ENCODE measurements at places on chromosomes 5 and 9.

GRCh38 chr5:32709750-32710549, 1.2 kb upstream of the NPR3 start:
- peak; percentile 71 for DNase-seq

DNA sequence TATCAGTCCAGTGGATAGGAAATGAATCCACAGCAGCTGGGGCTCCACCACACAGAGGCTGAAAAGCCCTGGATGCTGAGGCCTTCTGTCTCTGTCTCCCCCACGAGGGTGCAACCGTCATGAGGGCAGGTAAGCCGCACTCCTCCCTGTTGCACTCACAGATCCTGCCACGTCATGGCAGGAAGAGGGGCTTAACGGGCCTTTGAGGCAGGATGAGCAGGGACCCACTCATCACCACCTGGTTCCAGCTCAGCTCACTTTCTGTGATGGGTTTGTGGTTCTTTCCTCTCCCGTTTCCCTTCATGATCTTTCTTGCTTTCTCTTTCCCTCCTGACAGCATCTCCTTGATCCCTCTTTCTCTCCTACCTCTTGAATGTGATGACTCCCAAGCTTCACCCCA, 575.2 kb downstream of the CCDC171 start:
- no peak for DNase-seq

GRCh38 chr5:148352696-148353095, 17.3 kb downstream of the SPINK9 start:
- no peak for DNase-seq

DNA sequence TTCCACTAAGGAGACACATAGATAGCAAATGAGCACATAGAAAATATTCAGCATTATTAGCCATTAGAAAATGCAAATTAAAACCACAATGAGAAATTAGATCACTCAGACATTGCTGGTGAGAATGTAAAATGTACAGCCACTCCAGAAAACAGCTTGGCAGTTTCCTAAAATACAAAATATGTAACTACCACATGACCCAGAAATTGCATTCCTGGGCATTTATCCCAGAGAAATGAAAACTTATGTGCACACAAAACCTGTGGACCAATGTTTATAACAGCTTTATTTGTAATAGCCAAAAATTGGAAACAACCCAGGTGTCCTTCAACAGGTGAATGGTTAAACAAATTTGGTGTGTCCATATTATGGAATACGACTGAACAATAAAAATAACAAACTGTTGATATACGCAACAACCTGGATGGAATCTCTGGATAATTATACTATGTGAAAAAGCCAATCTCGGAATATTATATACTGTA, 34.8 kb upstream of the SHC3 start:
- DNase-seq: no peak

GRCh38 chr5:55160493-55161209, 680 bp downstream of the GPX8 start:
- DNase-seq: no peak

GRCh38 chr9:90046317-90046861, 441.6 kb downstream of the GADD45G start:
- no peak for DNase-seq

- no peak for DNase-seq
Observed at GRCh38 chr5:95861221-95861863, 38.8 kb upstream of the GLRX start.

GRCh38 chr5:38551030-38552017, 5.1 kb downstream of the LIFR start:
- no peak for DNase-seq

DNA sequence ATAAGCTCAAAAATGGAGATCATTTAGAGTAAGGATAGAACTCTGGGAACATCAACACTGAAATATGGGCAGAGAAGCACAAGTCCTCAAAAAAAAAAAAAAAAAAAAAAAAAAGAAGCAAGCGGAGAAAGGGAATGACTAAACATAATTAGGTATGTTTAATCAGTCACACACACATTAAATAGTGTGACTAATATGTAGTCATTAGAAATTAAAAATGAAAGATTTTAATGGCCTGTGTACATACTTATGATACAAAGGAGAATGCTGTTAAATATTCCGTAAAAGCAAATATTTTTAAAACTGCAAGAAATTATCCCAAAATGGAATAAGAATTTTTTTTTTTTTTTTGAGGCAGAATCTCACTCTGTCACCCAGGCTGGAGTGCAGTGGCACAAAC, 10.5 kb downstream of the LPAR1 start:
- DNase-seq: no peak

- peak; percentile 41 for DNase-seq
Observed at GRCh38 chr5:157689942-157690689, 18.8 kb downstream of the C5orf52 start.

GRCh38 chr9:125332527-125332926, 70.9 kb downstream of the GAPVD1 start:
- DNase-seq: peak; percentile 85

- no peak for DNase-seq
Observed at GRCh38 chr9:94916956-94917355, 190.5 kb downstream of the AOPEP start.

DNA sequence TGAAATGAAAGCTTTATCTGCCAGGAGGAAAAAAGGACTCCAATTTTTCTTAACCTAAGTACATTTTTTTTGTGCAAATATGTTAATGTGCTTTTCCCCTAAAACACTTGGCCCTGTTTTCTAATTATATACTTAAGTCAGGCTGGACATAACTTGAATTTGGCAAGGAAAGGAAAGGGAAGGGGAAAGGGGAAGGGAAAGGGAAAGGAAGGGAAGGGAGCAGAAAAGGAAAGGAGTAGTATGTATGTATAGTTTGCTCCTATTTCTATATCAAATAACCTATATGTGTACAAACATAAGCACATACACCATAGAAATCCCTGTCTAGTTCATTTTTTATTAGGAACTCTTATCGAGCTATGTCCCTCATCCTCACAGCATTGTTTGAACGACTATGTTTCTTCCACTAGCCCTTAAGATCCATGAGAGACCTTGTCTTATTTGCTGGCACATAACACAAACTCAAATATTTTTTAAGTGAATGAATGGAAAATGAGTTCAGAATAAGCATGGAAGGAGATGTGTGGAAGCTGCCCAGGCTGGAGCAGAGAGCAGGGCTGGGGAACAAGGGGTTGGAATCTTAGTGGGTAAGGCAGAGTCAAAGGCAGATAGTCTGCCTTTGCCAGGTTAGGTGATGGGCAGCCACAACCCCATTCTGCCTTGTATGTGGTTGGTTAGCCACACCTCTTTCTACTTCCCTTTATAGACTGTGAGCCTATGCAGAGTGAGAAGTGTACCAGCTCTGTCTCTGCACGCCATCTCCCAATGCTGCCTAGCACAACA, 70.0 kb downstream of the KLHL3 start:
- peak; percentile 50 for DNase-seq

- no peak for DNase-seq
Observed at GRCh38 chr5:96339862-96340261, 93.2 kb downstream of the PCSK1 start.

- DNase-seq: no peak
Observed at GRCh38 chr5:166562246-166562645, 1729.2 kb upstream of the WWC1 start.

GRCh38 chr5:72605632-72606031, 98.4 kb upstream of the ZNF366 start:
- no peak for DNase-seq

DNA sequence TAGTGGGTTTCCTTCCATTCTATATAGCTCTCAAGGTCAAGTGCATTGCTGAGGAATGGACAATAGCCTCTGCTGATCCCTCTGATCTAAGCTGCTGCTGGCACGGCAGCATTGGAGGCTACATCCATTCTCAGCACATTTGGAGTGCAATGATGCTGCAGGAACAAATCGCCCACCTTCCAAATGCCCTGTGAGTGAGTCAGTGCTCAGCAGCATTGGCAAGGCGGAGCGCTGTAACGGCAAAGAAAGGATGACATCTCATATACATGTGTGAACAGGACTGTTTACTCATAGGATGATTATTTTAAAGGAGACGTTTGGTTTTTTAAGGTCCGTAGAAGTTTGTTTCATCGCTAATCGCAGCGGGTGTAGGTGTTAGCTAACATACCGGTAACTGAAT, 408.7 kb downstream of the ARHGEF28 start:
- DNase-seq: no peak

- DNase-seq: no peak
Observed at GRCh38 chr5:111694133-111694532, 62.9 kb downstream of the NREP start.

- DNase-seq: no peak
Observed at GRCh38 chr9:336039-336438, 121.4 kb downstream of the DOCK8 start.

DNA sequence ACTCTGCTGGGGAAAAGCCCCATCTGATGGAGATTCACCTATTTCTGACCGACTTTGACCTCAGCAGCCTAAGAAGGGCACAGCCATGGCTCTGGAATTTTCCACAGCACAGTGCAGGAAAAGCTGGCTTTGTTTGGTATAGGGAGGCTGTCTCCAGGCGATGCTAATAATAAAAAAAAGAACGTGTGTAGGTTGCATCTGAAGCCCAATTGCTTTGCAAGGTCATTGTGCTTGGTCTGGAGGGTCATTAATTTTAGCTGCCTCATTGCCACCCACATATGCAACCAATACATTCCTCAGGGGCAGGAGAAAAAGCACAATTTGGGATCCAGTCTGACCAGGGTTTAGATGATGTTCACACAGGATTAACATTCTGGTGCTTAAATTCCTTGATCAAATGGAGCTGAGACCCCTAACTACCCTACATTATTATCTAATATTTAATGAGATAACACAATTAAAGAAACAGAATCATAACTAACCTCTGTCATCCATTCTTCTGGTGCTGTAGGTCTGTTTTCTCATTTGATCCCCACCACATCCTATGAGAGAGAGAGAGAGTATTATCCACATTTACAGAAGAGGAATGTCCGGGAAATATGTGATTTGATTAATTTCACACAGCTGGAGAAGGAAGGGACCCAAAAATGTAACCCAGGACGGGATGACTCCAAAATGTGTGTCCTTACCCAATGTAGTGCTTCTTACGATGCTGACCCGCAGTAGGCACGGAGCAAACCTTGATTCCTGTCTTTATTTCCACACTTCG, 175.9 kb downstream of the RFK start:
- no peak for DNase-seq

- DNase-seq: no peak
Observed at GRCh38 chr5:179152144-179152895, 92.1 kb downstream of the ZNF354C start.

DNA sequence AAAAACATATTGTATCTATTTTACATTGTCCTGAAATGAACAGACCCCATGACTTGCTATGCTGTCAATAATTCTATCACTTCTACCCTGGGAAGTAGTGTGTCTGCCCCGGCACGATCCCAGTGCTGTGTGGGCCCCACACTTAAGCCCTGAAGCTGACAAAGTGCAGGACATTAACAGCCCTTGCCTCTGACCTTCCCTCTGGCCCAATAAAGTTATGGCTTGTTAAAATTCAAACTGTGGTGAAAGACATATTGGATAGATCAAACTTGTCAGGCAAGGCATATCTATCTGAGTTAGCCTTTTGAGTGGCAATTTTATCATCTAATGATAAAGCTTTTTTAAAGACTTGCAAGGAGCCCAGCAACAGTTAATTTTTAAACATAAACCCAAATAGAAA, 229.2 kb downstream of the SPOCK1 start:
- DNase-seq: no peak

DNA sequence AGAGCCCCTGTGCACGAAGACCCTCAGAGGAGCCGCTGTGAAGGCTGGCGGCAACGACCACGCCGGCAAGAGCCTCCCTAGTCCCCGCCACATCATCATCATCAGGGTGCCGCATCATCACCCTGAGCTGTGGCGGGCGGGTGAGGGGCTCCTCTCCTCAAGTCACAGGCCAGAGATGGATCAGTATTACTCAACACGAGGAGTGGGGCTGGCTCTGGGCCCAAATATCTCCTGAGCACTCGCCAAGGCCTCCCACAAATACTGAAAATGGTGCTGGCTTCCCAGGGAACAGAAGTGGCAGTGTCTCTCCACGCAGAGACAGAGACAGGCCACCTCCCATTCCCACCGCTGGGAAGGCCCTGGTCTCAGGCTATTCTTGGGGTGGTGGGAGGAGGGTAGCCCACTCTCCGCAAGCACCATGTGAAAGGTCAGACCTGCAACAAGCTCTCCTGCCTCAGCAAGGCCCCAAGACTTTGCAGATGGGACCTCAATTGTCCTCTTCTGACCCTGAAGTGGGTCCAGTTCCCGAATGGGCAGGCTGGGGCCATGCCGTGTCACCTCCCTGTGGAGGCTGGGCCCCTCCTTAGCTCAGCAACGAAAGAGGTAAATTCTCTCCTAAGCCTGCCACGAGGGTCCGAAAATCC, 39.3 kb upstream of the ZNF354A start:
- DNase-seq: no peak

GRCh38 chr5:66843065-66843464, 246.9 kb downstream of the MAST4 start:
- DNase-seq: no peak

- no peak for DNase-seq
Observed at GRCh38 chr5:82789095-82789494, 288.1 kb downstream of the TMEM167A start.
